Prostate gland (tissue), 2 donors: ENCODE measurements at places on chromosomes 3 and 15. TPM values are rescaled to one million over a fixed set of nuclear protein-coding genes. Genes with fewer than 3 reads are reported as not detected.

The ALPK3 gene
- total RNA-seq, result 7.2 TPM

The HRG gene
- not detected for total RNA-seq

The GUCA1C gene
- total RNA-seq, result not detected

The FAH gene
- 51.4 TPM for total RNA-seq

The ARHGEF26 gene
- 26.8 TPM for total RNA-seq

The NTRK3 gene
- 4.2 TPM for total RNA-seq

The NAALADL2 gene
- 12.2 TPM for total RNA-seq

The CKMT1B gene
- total RNA-seq, result 18.9 TPM

DNA sequence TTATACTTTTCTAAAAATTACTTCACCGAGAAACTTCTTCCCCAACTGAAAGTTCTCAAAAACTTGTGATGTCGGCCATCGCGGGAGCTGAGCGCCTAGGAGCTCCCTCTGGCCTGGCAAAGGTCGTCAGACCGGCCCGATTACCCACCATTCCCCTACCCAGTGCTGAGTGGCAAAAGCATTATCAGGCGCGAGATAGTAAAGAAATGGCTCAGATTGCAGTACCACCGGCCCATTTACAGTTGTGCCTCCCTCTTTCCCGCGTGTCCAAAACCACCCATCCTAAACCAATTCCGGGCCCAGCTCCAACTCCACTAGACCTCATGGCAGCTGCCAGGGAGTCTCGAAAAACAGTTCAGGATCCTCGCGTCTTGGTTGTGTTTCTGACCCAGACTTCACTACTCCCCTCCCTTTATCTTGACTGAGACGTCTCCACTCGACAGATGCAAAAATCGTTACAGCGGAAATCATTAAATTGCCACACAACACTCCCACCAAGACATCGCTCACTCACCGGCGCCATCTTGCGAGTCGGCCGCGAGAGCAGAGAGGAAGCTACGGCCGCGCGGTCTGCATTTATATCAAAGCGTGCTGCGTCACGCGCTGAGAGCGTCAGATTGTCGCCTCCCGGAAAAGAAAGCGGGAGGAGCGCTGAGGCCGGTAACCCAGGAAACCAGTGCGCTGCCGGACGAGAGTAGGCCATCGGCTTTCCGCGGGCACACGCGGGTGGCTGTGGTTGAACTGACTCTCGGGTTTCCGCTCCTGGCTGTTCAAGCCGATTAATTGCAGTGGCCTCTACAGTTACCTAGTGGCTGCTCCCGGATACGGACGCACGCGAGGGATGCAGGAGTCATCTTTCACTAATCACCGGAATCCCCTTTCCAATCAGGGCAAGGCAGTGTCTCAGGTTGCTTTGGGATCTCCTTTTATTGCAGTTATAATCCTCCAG lies at the start of gene RPL22L1:
Gene RPL22L1 (minus strand): TSS at position 551 of the 949 bp plus-strand sequence. CDS start 28 bp downstream, at position 523.
- H3K4me3 ChIP-seq, result peak within 1 kb of the TSS; percentile 60
- H3K27ac ChIP-seq, result peak within 1 kb of the TSS; percentile 82
- no peaks in the 10 kb centered on the region for H3K27me3 ChIP-seq
- peak; percentile 95 for DNase-seq
- no peaks in the 10 kb centered on the region for H3K4me1 ChIP-seq
- no peaks in the 10 kb centered on the region for H3K36me3 ChIP-seq

- H3K27ac ChIP-seq, result no peak overlapping the region
- no peak overlapping the region for H3K4me3 ChIP-seq
- no peaks in the 10 kb centered on the region for H3K36me3 ChIP-seq
- H3K27me3 ChIP-seq, result no peaks in the 10 kb centered on the region
- no peak for DNase-seq
Observed at GRCh38 chr3:73350996-73351395, 273.7 kb downstream of the PDZRN3 start.

GRCh38 chr15:60479361-60480110 lies 594 bp upstream of the ICE2 start:
- H3K36me3 ChIP-seq, result no peaks in the 10 kb centered on the region
- H3K27me3 ChIP-seq, result no peaks in the 10 kb centered on the region
- DNase-seq, result no peak
- peak overlapping the region; percentile 75 for H3K4me3 ChIP-seq
- peak overlapping the region; percentile 96 for H3K27ac ChIP-seq
- peaks cover 10% of the 10 kb centered on the region for H3K4me1 ChIP-seq

GRCh38 chr3:45003406-45003805 lies 22.7 kb upstream of the CLEC3B start:
- H3K36me3 ChIP-seq, result no peaks in the 10 kb centered on the region
- H3K4me1 ChIP-seq, result no peaks in the 10 kb centered on the region
- no peak overlapping the region for H3K27ac ChIP-seq
- H3K4me3 ChIP-seq, result no peak overlapping the region
- H3K27me3 ChIP-seq, result no peaks in the 10 kb centered on the region
- DNase-seq, result no peak

DNA sequence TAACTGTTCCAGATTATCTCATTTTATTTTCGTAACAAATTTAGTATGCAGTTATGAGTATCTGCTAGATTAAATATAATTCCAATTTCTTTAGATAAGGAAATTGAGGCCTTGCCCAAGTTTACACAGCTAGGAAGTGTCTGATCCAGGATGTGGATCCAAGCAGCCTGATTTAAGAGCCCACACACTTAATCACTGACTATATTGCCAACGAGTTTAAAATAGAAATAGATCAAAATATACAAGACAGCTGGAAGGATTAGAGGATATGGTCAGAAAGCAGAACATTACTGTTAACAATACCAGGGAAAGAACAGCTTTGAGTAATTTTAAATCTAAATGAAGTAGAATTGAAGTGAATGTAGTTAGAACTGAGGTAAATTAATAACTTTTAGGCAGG lies 215.2 kb downstream of the C3orf38 start:
- H3K36me3 ChIP-seq, result no peaks in the 10 kb centered on the region
- no peaks in the 10 kb centered on the region for H3K27me3 ChIP-seq
- DNase-seq, result no peak
- H3K4me3 ChIP-seq, result no peak overlapping the region
- no peak overlapping the region for H3K27ac ChIP-seq

DNA sequence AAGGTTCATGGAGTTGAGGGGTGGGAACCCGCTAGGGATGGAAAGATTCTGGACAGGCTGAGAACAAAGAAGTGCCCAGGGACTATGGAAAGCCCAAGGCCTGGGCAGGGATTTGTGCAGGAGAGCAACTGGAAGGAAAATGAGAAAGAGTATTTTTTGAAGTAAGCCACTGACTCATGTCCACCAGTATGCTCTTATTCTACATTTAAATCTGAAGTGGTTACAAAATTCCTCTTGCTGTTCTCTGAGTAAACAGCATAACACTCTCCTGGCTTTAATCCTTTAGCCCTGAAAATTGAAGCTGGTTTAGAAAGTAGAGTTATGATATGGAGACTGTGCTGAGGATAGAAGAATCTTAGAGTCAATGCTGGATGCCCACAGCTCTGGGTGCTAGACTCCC lies 165.2 kb downstream of the ISL2 start:
- no peaks in the 10 kb centered on the region for H3K4me1 ChIP-seq
- no peak for DNase-seq
- no peaks in the 10 kb centered on the region for H3K36me3 ChIP-seq
- no peak overlapping the region for H3K4me3 ChIP-seq

DNA sequence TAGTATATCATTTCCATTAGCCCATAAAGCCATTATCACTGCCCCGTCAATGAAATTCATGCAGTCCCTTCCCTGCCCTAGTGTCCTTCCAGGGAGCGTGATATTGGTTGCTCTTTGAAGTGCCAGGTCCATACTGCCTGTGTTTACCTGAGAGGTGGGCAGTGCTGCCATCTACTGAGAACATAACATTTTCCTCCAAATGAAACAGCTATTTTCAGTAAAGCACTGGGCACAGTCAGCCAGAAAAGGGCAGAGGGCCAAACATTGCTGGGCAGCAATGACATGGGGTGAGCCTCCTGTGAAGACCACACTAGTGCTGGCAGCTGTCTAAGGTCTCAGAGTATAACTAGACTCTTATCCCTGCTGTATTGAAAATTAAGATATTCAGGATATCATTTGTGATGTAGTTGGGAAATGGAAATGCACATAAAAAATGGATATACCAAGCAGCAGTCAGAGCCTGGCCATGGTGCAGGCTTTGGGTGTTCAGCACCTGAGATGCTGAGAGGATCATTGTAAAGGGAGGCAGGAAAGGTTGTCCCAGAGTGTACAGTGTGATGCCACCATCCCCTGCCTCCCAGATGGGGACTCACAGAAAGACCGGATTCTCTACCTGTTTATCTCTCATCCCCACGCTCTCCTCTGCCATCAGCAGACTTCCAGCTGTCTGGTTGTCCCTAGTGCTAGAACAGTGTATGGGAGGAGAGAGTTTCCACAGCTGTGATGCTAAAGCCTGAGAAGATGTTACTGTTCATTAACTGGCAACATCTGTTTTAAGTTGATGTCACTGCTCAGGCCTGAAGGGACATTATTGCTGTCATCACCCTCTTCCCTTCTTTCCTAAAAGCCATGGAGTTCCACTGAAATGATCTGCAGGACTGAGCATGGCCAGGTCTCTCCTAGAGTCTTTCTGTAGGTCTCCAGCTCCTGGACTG lies 108.8 kb downstream of the ARNT2 start:
- DNase-seq, result no peak
- no peaks in the 10 kb centered on the region for H3K36me3 ChIP-seq
- H3K4me1 ChIP-seq, result no peaks in the 10 kb centered on the region
- H3K27ac ChIP-seq, result no peak overlapping the region
- no peak overlapping the region for H3K4me3 ChIP-seq

- H3K4me1 ChIP-seq, result peaks cover 4% of the 10 kb centered on the region
- peaks cover 5% of the 10 kb centered on the region for H3K27me3 ChIP-seq
- peak overlapping the region; percentile 18 for H3K4me3 ChIP-seq
Observed at GRCh38 chr3:14602804-14603644, 48.5 kb upstream of the CCDC174 start.

DNA sequence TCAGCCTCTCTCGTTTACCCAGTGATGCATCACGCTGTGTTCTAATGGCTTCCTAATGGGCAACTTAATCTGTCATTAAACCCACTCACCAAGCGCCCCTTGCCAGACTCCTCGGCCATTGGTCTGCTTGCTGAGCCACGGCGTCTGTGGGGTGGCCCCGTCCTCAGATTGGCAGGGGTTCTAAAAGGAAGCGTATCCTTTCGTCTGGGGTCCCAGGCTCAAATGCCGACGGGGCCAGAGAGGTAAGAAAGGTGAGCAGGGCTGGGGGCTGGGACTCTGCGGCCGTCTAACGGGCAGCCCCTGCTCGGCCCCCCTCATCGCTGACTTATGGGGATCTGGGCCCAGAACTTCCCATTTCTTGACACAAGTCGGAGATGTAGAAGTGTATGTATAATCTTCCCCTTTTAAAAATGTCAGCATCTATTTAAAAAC lies 315.1 kb upstream of the PROK2 start:
- H3K4me1 ChIP-seq, result no peaks in the 10 kb centered on the region
- no peaks in the 10 kb centered on the region for H3K27me3 ChIP-seq
- no peaks in the 10 kb centered on the region for H3K36me3 ChIP-seq
- DNase-seq, result no peak
- H3K4me3 ChIP-seq, result peak overlapping the region; percentile 12

DNA sequence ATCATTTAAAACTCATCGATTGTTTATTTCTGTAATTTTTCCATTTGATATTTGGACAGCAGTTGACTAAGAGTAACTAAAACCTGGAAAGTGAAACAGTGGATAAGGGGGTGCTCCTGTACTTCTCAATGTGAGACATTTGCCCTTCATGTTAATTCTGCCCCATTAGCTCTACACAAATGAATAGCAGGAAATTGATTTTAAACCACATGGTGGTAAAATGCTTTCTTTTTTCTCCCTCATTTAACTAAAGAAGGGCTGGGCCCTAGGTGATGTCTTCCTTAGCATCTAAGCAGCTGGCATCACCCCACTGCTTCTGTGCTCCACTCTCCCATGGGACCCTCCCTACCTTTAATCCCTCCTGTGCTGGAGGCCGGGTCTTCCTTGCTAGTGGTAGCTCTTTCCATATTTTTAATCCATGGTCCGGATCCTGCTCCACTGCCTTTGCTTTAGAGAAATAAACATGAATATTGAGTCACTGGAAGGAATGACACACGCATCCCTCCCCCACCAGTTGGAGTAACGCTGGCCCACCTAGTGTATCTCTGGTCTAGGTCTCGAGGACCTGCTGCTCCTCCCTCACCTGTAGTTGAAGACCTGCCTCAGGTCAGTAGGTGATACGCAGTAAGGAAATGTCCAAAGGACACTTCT lies 30.2 kb upstream of the LAMP3 start:
- no peak overlapping the region for H3K27ac ChIP-seq
- H3K27me3 ChIP-seq, result no peaks in the 10 kb centered on the region
- H3K4me1 ChIP-seq, result no peaks in the 10 kb centered on the region
- H3K36me3 ChIP-seq, result no peaks in the 10 kb centered on the region
- H3K4me3 ChIP-seq, result no peak overlapping the region

DNA sequence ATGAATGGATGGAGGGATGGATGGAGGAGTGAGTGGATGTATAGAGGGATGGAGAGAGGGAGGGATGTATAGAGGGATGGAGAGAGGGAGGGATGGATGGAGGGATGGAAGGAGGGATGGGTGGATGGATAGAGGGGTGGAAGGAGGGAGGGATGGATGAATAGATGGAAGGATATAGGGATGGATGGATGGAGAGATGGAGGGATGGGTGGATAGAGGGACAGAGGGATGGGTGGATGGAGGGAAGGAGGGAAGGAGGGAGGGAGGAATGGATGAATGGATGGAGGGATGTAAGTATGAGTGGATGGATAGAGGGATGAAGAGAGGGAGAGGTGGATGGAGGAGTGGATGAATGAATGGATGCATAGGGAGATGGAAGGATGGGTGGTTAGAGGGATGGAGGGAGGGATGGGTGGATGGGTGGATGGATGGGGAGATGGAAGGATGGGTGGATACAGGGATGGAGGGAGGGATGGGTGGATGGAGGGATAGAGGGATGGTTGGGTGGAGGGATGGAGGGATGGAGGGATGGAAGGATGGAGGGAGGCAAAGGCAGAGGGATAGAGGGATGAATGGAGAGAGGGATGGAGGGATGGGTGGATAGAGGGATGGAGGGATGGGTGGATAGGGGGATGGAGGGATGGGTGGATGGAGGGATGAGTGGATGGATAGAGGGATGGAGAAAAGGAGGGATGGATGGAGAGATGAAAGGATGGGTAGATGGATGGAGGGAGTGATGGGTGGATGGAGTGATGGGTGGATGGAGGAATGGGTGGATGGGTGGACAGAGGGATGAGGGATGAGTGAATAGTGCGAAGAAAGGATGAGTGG lies 313.8 kb downstream of the UACA start:
- no peaks in the 10 kb centered on the region for H3K36me3 ChIP-seq
- no peak overlapping the region for H3K4me3 ChIP-seq
- H3K27ac ChIP-seq, result no peak overlapping the region
- no peaks in the 10 kb centered on the region for H3K27me3 ChIP-seq

- no peak for DNase-seq
- no peaks in the 10 kb centered on the region for H3K27me3 ChIP-seq
- no peaks in the 10 kb centered on the region for H3K36me3 ChIP-seq
- H3K27ac ChIP-seq, result no peak overlapping the region
Observed at GRCh38 chr15:85624291-85624801, 170.4 kb downstream of the KLHL25 start.

GRCh38 chr3:141305436-141305835 lies 62.9 kb upstream of the ZBTB38 start:
- no peaks in the 10 kb centered on the region for H3K36me3 ChIP-seq
- no peaks in the 10 kb centered on the region for H3K27me3 ChIP-seq
- no peak overlapping the region for H3K4me3 ChIP-seq
- H3K27ac ChIP-seq, result no peak overlapping the region
